Chondrocyte (in vitro differentiated cells): ENCODE measurements at places on chromosomes 13 and 19. TPM values are rescaled to one million over a fixed set of nuclear protein-coding genes. Genes with fewer than 3 reads are reported as not detected.
A peak's percentile ranks its signal among the peaks of the same experiment; 100 is the strongest.

Gene PPP1R15A
- 42.1 to 106 TPM (median 104 TPM) in 3 replicates for total RNA-seq

Gene ZIC2
- 26.4 to 55.8 TPM (median 30.6 TPM) in 3 replicates for total RNA-seq

Gene GADD45GIP1
- total RNA-seq, result 28.8 to 31.3 TPM (median 29.1 TPM) in 3 replicates

Gene MYPOP
- 11.9 to 13.1 TPM (median 12.5 TPM) in 3 replicates for total RNA-seq

Gene HIPK4
- 0.20 to 0.53 TPM (median 0.46 TPM) in 3 replicates for total RNA-seq

Gene RGS9BP
- total RNA-seq, result 0.19 to 0.95 TPM (median 0.90 TPM) in 3 replicates

Gene ETFB
- 43.7 to 56.6 TPM (median 49.6 TPM) in 3 replicates for total RNA-seq

Gene ZNF578
- total RNA-seq, result not detected in 3 replicates

Gene CGB3
- not detected in 3 replicates for total RNA-seq

Gene SPIB
- not detected in 3 replicates for total RNA-seq

Gene IQCN
- total RNA-seq, result 1.6 to 4.0 TPM (median 2.4 TPM) in 3 replicates

Gene ELAVL3
- total RNA-seq, result 0.07 TPM in 1 of 3 replicates, not detected in the others

Gene ATCAY
- not detected in 3 replicates for total RNA-seq

- H3K27ac ChIP-seq, result no peak overlapping the region
- no peak overlapping the region for H3K4me3 ChIP-seq
- no peaks in the 10 kb centered on the region for H3K36me3 ChIP-seq
- DNase-seq, result no peak
- no peaks in the 10 kb centered on the region for H3K27me3 ChIP-seq
- no peaks in the 10 kb centered on the region for H3K4me1 ChIP-seq
These were observed 194.5 kb downstream of the DACH1 start for GRCh38 chr13:71672512-71672911.

DNA sequence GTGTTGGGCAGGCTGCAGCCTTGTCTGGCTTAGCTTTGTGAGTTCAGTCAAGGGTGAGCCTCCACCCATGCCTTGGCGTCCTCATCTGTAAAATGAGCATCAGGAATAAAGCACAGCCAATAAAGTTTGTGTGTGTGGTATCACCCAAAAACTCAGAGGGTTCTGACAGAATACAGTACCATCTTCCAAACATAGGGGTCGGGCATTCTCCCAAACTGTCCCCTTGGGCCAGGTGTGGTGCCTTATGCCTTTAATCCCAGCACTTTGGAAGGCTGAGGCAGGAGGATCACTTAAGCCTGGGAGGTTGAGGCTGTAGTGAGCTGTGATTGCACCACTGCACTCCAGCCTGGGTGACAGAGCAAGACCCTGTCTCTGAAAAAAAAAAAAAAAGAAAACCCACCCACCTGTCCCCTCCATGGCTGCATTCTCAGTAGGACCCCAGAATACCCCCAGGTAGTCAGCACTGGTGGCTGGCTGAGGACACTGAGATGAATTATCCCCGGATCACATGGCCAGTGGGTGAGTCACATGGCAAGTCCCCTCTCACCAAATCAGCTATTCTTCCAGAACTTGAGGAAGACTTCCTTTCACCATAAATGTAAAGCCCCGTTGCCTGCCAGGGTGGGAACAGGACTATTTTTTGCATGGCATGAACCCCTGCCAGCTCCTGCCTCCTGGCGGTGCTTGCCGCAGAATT, 18.6 kb downstream of the POP4 start:
- H3K36me3 ChIP-seq, result no peaks in the 10 kb centered on the region
- H3K27me3 ChIP-seq, result peaks cover 6% of the 10 kb centered on the region
- no peaks in the 10 kb centered on the region for H3K4me1 ChIP-seq
- no peak overlapping the region for H3K4me3 ChIP-seq
- no peak for DNase-seq

- no peak overlapping the region for H3K4me3 ChIP-seq
- H3K27me3 ChIP-seq, result no peaks in the 10 kb centered on the region
- no peak overlapping the region for H3K27ac ChIP-seq
- H3K36me3 ChIP-seq, result peaks cover 1% of the 10 kb centered on the region
- no peak for DNase-seq
These were observed 325.5 kb downstream of the KCNRG start for GRCh38 chr13:50340551-50341287.

DNA sequence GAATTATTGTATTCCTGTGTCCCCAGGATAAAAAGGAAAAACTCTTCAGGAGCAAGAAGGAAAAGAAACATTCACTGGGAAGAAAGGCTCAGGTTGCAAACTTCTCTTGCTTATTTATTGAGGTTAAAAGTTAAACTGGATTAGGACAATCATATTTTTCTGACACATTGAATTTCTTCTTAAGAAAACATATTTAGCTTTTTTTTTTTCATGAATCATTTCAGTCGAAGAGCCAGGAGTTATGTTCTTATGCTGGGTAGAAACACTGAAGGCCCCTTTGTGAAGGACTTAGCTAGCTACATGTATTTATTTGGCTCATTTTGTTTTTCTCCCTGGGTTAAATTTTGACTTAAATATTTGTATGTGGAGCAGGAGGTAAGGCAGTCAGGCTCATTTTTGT, 434.0 kb downstream of the KLF5 start:
- peaks cover 16% of the 10 kb centered on the region for H3K4me1 ChIP-seq
- no peak for DNase-seq
- H3K27ac ChIP-seq, result no peak overlapping the region
- H3K36me3 ChIP-seq, result no peaks in the 10 kb centered on the region
- H3K27me3 ChIP-seq, result peaks cover 2% of the 10 kb centered on the region
- H3K4me3 ChIP-seq, result no peak overlapping the region

- H3K4me3 ChIP-seq, result no peak overlapping the region
- H3K4me1 ChIP-seq, result no peaks in the 10 kb centered on the region
- H3K36me3 ChIP-seq, result no peaks in the 10 kb centered on the region
- DNase-seq, result no peak
- no peak overlapping the region for H3K27ac ChIP-seq
These were observed 78.8 kb upstream of the TMTC4 start for GRCh38 chr13:100753376-100753775.

- H3K4me1 ChIP-seq, result no peaks in the 10 kb centered on the region
- peaks cover 59% of the 10 kb centered on the region for H3K36me3 ChIP-seq
- no peak overlapping the region for H3K4me3 ChIP-seq
- no peak for DNase-seq
- H3K27ac ChIP-seq, result no peak overlapping the region
- no peaks in the 10 kb centered on the region for H3K27me3 ChIP-seq
These were observed 8.5 kb downstream of the ZNF17 start for GRCh38 chr19:57419439-57419838.

DNA sequence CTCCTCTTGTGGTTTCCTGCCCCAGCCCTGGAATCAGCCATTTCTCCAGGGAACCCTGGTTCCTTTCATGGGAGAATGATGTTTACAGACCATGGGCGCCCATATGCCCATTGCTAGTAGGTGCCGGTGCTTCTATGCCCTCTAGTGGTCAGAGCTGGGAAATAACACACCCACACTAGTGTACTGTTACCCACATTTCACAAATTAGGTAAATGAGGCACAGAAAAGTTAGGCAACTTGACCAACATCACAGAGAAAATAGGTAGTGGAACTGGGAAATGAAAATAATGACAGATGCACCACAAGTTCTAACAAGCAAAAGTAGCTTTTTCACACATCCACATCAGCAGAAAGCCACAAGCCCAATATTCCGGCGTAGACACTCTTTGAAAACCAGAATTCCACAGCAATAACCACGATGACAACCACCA, 1.3 kb upstream of the CEACAM3 start:
- H3K27ac ChIP-seq, result no peak overlapping the region
- no peaks in the 10 kb centered on the region for H3K36me3 ChIP-seq
- no peaks in the 10 kb centered on the region for H3K4me1 ChIP-seq
- peaks cover 46% of the 10 kb centered on the region for H3K27me3 ChIP-seq
- H3K4me3 ChIP-seq, result no peak overlapping the region

DNA sequence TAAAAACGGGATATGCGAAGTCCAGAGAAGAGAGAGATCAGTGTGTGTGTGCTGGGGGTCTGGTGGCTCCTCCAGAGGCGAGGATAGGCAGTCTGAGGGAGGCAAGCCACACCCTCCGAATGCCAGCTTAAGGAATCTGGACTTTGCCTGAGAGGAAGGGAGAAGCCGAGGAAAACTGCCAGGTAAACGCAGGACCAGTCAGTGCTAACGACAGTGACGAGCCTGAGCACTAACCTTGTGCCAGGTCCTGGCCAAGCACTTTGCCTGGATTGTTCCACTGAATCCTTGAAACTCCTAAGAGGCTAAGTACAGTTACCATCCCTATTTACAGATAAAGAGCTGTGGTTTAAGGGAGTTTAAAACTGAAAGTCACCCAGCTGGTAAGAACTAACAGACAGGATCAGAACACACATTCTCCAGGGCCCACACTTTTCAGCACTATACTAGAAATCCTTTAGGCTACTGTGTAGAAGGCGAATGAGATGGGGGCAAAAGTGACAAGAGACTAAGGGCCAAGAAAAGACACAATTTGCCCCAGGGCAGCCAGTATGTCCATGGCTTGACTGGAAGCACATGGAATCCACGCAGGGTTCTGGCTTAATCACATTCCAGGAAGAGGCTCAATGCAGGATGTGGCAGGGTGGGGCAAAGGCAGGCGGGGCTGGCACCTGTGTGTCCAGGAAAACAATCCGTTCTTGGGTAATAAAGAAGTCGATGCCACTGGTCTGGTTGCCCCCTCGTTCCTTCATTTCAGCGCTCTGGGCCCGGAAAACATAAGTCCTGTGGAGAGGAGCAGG, 15.1 kb downstream of the SMG9 start:
- H3K36me3 ChIP-seq, result peaks cover 51% of the 10 kb centered on the region
- H3K27me3 ChIP-seq, result no peaks in the 10 kb centered on the region
- peaks cover 28% of the 10 kb centered on the region for H3K4me1 ChIP-seq
- H3K4me3 ChIP-seq, result no peak overlapping the region
- DNase-seq, result no peak
- H3K27ac ChIP-seq, result no peak overlapping the region

DNA sequence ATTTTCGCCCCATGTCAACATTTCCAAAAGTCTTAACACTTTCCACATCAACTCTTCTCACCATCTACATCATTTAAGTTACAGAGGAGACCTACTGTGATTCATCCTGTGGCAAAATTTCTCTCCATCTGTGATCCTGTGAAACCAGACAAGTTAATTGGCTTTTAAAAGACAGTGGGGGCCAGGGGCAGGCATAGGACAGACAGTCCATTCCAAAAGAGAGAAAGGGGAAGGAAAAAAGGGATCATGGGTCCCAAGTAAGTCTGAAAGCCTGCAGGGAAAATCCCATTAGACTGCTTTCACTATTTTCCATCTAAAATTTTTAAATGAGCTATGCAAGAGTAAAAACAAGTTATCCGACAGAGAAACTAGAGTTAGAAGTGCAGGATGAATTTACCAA, 121.0 kb downstream of the MRPL57 start:
- no peak for DNase-seq
- H3K4me3 ChIP-seq, result peak overlapping the region; percentile 89
- no peaks in the 10 kb centered on the region for H3K36me3 ChIP-seq
- H3K4me1 ChIP-seq, result peaks cover 19% of the 10 kb centered on the region
- peak overlapping the region; percentile 34 for H3K27ac ChIP-seq

GRCh38 chr13:95530178-95530577, 22.3 kb upstream of the CLDN10 start:
- no peak overlapping the region for H3K4me3 ChIP-seq
- no peak for DNase-seq
- no peak overlapping the region for H3K27ac ChIP-seq
- H3K36me3 ChIP-seq, result no peaks in the 10 kb centered on the region
- peaks cover 9% of the 10 kb centered on the region for H3K4me1 ChIP-seq
- peaks cover 12% of the 10 kb centered on the region for H3K27me3 ChIP-seq

DNA sequence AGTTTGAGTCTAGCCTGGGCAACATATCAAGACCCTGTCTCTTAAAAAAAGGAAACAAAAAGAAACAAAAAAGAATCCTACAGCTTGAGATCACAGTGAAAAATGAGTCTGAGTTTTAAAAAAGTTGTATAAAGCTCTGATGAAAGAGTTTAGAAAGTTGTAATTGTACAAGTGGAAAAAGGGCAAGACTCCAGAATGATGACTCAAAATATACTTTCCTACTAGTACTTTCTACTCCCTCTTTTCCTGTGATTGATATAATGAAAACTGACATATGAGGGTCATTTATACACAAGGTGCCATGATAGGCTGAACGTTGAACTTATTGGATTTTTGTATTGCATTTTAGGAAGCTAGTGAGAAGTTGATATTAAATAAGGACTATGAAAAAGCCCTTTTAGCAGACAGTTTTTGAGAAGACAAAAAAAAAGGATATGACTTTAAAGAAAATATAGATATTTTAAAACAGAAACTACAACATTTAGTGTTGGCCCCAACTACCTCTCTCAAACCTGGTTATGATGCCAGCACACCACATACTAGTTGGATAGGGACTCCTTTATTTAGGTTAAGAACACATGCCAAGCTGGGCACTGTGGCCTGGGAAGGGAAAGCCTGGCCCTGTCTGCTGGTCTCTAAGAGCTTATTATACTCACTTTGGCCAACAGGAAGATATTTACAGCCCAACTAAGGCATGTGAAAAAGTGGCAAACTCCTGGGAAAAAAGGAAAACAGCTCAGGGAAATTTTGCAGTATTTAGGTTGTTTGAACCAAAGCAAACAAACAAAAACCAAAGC, 116.6 kb downstream of the KL start:
- H3K27me3 ChIP-seq, result no peaks in the 10 kb centered on the region
- peaks cover 32% of the 10 kb centered on the region for H3K36me3 ChIP-seq
- peak overlapping the region; percentile 95 for H3K27ac ChIP-seq
- no peak overlapping the region for H3K4me3 ChIP-seq

- no peaks in the 10 kb centered on the region for H3K4me1 ChIP-seq
- H3K4me3 ChIP-seq, result no peak overlapping the region
- no peak overlapping the region for H3K27ac ChIP-seq
- no peaks in the 10 kb centered on the region for H3K27me3 ChIP-seq
- no peak for DNase-seq
These were observed 51.3 kb downstream of the WDR87 start for GRCh38 chr19:37855098-37855497.

GRCh38 chr13:98686270-98686669, 66.2 kb downstream of the SLC15A1 start:
- peaks cover 5% of the 10 kb centered on the region for H3K4me1 ChIP-seq
- no peaks in the 10 kb centered on the region for H3K27me3 ChIP-seq
- H3K36me3 ChIP-seq, result peaks cover 8% of the 10 kb centered on the region
- DNase-seq, result no peak
- H3K27ac ChIP-seq, result no peak overlapping the region

- no peaks in the 10 kb centered on the region for H3K36me3 ChIP-seq
- H3K27ac ChIP-seq, result no peak overlapping the region
- no peak overlapping the region for H3K4me3 ChIP-seq
- peak; percentile 48 for DNase-seq
- peaks cover 6% of the 10 kb centered on the region for H3K27me3 ChIP-seq
These were observed 327.6 kb downstream of the FGF9 start for GRCh38 chr13:21998279-21998990.

DNA sequence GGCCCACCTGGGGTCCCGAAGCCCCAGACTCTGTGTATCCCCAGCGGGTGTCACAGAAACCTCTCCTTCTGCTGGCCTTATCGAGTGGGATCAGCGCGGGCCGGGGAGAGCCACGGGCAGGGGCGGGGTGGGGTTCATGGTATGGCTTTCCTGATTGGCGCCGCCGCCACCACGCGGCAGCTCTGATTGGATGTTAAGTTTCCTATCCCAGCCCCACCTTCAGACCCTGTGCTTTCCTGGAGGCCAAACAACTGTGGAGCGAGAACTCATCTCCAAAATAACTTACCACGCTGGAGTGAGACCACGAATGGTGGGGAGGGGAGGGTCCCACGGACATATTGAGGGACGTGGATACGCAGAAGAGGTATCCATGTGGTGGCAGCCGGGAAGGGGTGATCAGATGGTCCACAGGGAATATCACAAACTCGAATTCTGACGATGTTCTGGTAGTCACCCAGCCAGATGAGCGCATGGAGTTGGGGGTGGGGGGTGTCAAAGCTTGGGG, 1.0 kb upstream of the ICAM5 start:
- DNase-seq, result no peak
- peak overlapping the region; percentile 83 for H3K4me3 ChIP-seq
- peaks cover 8% of the 10 kb centered on the region for H3K36me3 ChIP-seq
- peaks cover 46% of the 10 kb centered on the region for H3K4me1 ChIP-seq
- H3K27ac ChIP-seq, result peak overlapping the region; percentile 57
- H3K27me3 ChIP-seq, result peaks cover 42% of the 10 kb centered on the region

- H3K27me3 ChIP-seq, result no peaks in the 10 kb centered on the region
- H3K4me3 ChIP-seq, result no peak overlapping the region
- no peak overlapping the region for H3K27ac ChIP-seq
- H3K36me3 ChIP-seq, result peaks cover 4% of the 10 kb centered on the region
These were observed 164.9 kb upstream of the CSNK1A1L start for GRCh38 chr13:37270226-37271001.
